ENCODE measurements at places on chromosomes 4 and X.

- no peak for DNase-seq
Observed at GRCh38 chr4:87009095-87009648, 74.4 kb downstream of the AFF1 start.

- no peak for DNase-seq
Observed at GRCh38 chr4:147862043-147862692, 130.3 kb downstream of the ARHGAP10 start.

DNA sequence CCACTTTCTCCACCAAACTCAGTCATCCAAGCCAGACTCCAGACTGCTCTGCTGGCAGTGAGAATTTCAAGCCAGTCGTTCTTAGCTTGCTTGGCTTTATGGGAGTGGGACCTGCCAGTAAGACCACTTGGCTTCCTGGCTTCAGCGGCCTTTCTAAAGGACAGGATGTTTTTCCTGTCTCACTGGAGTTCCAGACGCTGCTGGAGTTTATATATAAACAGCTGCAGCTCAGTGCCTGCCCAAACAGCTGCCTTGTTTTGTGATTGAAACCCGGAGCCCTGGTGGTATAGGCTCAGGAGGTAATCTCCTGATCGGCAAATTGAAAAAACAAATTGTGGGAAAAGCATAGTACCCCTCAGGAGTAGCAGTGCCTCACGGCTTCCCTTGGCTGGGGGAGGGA is 1165.8 kb upstream of the ADGRL3 start:
- no peak for DNase-seq

DNA sequence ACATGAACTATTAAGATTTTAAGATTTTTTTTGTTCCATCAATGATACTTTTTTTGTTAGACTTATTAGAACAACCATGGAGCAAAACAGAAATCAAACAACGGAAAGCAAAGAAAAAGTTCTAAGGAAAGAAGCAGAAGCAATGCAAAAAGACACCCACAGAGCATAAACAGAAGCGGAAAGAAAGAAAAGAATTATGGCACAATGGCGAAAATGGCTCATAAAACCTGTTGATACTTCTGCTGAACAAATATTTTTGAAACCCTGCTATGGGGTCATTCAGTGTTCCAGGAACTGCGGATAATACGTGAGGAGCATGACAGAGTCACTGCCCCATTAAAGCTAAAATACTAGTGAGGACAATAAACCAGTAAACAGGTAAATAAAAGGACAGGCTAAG is 138.0 kb downstream of the ADAMTS3 start:
- no peak for DNase-seq

DNA sequence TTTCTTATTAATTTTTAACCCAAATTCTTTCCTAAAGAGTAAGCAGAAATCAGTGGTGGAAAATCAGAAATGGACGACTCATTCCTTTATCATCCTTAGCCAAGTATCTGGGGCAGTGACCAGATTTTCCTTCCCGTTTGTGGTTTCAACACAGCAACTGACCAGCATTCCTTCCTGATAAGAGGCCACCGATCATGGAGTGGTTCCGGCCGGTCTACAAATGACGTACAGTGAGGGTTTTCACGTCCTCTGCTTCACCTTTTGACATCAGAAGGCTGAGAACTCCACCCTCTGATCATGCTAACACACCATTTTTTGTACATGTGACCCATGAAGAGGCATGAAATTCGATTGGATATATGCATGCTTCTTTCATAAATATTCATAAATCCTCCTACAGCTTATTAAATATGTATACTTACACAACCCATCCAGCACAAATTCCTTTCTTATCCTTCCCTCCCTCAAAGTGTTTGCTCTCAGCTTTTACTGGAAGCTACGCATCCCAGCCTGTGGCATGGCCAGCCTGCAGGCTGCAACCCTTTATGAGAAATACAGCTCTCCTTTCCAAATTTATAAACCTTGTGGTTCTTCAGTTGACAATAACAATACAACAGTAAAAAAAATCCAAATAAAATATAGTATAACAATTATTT is 173.0 kb upstream of the CASK start:
- DNase-seq = no peak

- no peak for DNase-seq
Observed at GRCh38 chr4:126023896-126024295, 709.1 kb downstream of the FAT4 start.

DNA sequence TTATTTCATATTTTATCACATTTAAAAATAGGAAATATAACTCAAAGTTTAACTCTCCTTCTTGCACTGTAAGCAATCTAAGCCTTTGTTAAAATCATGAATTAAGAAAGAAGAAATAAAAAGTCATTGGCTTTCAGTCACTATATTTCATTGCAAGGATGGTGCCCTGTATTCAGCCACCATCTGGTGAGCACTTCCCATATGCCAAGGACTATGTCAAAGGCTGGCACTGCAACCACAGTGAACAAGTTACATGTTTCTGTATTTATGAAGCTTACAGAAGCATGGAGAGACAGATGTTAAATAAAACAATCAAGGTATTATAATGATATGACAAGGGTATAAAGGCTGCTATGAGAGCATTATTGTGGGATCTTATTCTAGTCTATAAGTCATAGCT is 68.6 kb downstream of the PRKG2 start:
- DNase-seq = no peak

GRCh38 chrX:14963447-14964236 is 90.4 kb downstream of the MOSPD2 start:
- no peak for DNase-seq

DNA sequence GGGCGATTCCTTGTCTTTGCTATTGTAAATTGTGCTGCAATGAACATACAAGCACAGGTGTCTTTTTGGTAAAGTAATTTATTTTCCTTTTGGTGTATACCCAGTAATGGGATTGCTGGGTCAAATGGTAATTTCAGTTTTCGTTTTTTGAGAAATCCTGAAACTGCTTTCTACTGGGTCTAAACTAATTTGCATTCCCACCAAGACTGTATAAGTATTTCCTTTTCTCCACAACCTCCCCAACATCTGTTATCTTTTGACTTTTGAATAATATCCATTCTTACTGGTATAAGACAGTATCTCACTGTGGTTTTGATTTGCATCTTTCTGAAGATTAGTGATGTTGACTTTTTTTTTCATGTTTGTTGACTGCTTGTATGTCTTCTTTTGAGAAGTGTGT is 2506.0 kb downstream of the PCDH7 start:
- no peak for DNase-seq

GRCh38 chr4:108828620-108829019 is 65.8 kb upstream of the ETNPPL start:
- DNase-seq = no peak

GRCh38 chr4:156635051-156635450 is 336.5 kb downstream of the PDGFC start:
- no peak for DNase-seq

DNA sequence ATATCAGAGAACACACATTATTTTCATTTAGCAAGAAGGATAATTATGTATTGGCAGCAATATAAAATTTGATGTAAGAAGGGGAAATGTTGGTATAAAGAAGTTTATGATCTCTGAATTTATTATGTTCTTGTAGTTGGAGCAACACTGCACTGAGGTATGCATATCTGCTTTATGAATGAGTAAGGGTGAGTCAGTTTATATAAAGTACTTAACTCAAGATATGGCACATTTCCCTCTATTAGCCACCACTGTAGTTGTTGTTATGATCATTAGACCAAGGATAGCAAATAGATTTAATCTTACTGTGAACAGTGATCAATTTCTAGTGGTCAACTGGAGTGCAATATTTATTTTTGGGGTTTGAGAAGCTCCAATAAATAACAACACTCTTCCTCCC is 66.6 kb downstream of the SNX25 start:
- DNase-seq = no peak

- DNase-seq = no peak
Observed at GRCh38 chr4:73448448-73449203, 12.6 kb downstream of the AFP start.

GRCh38 chr4:24473309-24473721 is 111.0 kb downstream of the DHX15 start:
- peak; percentile 3 for DNase-seq

DNA sequence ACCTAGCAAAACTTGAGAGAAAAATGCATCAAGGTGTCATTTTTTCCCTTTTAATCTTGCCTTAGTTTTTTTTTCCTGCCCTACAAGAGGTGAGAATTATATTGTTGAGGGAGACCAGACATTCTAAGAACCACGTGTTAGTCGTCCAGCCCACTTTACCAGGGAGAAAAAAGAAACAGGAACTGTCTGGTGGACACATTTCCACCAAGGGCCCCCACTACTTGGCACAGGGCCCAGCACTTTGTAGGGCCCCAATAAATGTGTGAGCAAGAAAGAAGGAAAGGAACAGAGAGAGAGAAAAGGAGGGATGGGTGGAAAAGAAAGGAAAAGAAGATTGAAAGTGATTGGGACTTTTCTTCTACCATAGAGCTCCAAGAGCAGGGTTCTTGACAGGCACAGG is 3.9 kb upstream of the EGFL6 start:
- no peak for DNase-seq

DNA sequence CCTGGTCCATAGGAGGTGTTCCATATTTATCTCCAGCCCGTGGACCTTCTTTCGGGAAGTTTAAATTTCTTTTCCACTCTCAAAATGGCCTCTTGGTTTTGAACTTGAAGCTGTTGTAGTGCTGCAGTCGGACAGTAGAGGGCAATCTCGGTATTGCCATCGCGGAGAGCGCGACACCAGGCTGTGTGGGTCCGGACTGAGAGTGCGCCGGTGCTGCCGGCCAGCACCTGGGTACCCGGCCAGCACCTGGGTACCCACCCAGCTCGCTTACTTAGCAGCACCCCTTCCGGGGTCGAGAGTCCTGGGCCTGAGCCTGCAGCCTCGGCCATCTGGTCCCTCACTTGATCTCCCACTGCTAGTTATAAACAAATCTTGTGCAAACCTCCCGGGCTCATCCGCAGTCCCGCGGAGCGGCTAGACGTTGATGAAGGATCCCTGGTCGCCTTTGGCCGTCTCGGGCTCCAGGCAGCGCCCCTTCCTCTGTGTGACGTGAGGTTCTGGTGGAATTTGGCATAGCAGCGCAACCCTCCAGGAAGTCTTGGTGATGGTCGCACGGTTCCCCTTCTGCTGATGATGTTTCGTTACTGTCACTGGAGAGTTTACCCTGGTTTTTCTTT is 18.0 kb downstream of the FAM9A start:
- DNase-seq = peak; percentile 59

- no peak for DNase-seq
Observed at GRCh38 chrX:150455215-150455608, 92.1 kb downstream of the MAMLD1 start.

- no peak for DNase-seq
Observed at GRCh38 chr4:32840461-32841189, 2120.5 kb downstream of the PCDH7 start.

- no peak for DNase-seq
Observed at GRCh38 chr4:164501074-164501473, 252.9 kb upstream of the SMIM31 start.

DNA sequence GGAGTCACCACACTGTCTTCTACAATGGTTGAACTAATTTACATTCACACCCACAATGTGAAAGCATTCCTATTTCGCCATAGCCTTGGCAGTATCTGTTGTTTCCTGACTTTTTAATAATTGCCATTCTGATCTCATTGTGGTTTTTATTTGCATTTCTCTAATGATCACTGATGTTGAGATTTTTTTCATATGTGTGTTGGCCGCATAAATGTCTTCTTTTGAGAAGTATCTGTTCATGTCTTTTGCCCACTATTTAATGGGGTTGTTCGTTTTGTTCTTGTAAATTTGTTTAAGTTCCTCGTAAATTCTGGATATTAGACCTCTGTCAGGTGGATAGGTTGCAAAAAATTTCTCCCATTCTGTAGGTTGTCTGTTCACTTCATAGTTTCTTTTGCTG is 519.1 kb downstream of the STPG2 start:
- no peak for DNase-seq

- DNase-seq = peak; percentile 27
Observed at GRCh38 chr4:76689145-76689817, 208.7 kb downstream of the SOWAHB start.

- DNase-seq = no peak
Observed at GRCh38 chrX:3664921-3665320, 48.5 kb downstream of the PRKX start.

- DNase-seq = no peak
Observed at GRCh38 chr4:61953386-61953785, 753.3 kb downstream of the ADGRL3 start.

- no peak for DNase-seq
Observed at GRCh38 chrX:24002792-24003191, 24.2 kb downstream of the KLHL15 start.

GRCh38 chr4:31261632-31262031 is 541.5 kb downstream of the PCDH7 start:
- no peak for DNase-seq

- DNase-seq = no peak
Observed at GRCh38 chr4:169142391-169142790, 128.4 kb downstream of the SH3RF1 start.

DNA sequence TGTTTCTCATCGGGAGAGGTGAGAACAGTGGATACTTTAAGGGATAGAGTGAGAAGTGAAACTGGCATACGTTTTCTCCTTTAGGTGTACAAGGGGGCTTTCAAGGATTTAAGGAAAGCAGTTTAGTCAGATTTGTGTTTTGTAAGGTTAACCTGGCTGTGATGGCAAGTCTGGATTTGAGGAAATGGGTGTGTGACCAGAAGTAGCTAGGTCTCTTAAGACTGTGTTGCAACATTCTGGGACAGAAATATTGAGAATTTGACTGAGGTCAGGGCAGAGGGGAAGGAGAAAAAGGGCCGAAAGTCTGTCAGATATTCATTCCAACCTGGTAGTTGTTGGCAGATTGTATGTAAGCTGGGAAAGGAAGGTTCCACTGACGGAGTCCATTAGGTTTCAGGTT is 10.4 kb upstream of the GABRE start:
- DNase-seq = no peak

DNA sequence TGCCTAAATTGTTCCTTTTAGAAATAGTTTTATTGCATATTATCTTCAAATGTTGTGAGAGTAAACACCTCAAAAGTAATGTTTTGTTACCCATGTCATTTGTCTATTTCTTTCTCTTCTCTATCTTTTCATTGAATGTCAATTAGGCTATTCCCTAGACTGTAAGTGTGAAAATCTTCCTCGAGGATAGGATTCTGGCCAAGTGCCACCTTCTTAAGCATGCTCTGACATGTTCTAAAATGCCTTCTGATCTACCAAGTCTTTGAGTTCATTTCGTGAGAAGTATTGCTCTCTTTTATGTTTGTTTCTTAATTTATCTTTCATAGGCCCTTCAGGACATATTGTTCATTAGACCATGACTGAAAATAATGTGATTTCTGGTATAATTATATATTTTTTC is 44.1 kb upstream of the TLL1 start:
- no peak for DNase-seq

DNA sequence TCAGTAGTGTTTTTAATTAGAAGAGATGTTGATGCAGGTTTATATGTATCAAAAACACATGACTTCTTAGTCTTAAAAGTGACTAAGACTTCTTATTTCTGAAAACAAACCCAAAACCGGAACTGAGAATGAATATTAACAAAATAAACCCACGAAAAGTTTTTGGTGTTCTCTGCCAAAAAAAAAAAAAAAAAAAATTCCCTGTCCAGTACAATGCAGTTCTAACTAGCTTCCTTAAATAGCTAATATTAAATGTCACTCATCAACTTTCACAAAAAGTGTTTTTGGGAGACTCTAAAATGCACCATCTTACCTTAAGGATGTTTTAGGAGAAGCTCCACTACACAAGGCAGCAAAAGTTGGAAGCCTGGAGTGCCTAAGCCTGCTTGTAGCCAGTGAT is 2.0 kb downstream of the ANKRD37 start:
- DNase-seq = no peak

- DNase-seq = peak; percentile 61
Observed at GRCh38 chrX:153924149-153924861, 1.8 kb downstream of the ARHGAP4 start.

GRCh38 chr4:40295572-40295971 is 39.6 kb upstream of the CHRNA9 start:
- no peak for DNase-seq

- no peak for DNase-seq
Observed at GRCh38 chr4:156751486-156751885, 220.1 kb downstream of the PDGFC start.
